ENCODE measurements at places on chromosomes 3 and 15.

DNA sequence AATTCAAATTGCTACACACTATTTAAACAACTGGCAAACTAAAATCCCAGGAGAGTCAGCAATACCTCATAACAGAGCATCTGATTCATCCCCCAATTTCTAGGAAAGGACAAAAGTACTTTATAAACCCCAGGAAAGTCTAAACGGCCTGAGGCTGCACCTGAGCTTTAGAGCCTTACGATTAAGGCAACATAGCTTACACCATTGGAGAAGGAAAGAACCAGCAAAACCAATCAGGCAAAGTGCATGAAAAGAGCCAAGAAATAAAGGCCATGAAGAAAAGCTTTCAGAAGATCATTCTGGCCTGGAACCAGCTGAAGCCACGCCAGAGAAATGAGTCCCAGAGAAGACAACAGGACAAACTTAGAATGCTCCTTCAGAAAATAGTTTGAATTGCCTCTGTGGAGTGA lies 48.1 kb downstream of the PTPN9 start:
- DNase-seq = peak; percentile 80

DNA sequence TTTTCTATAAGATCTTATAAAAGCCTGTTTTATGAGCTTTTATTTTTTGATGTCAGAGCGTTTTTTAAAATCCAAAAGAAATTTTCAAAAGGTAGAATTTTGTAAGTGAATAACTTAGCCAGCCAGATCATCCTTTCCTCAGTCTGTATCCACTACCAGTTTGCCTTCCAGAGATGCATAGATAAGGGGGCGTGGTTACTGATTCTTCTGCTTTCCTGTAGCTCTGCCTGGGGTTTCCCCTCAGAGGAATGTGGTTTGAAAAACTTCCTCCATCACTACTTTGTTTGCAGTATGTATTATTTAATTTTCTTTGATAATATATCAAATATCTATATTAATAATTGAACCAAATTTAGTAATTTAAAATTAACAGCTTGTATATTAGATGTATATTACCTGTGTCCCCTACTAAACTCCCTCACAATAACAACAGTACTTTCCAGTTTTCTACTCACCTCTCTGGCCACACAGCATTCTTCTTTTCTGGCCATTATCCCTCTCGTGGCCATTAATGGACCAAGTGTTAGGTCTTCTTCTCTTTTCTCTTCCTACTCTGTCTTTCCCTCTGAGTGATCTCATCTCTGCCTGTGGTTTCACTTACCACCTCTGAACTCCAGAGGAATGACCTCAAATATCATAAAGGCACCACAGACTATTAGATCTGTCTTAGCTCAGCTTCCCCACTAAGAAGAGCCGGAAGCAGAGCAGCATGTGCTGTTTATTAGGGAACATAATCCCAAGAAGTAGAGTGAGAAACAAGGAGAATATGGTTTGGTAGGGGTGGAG lies 239.7 kb downstream of the UBE2E2 start:
- no peak for DNase-seq

GRCh38 chr3:28672406-28672805 lies 323.8 kb upstream of the AZI2 start:
- no peak for DNase-seq

DNA sequence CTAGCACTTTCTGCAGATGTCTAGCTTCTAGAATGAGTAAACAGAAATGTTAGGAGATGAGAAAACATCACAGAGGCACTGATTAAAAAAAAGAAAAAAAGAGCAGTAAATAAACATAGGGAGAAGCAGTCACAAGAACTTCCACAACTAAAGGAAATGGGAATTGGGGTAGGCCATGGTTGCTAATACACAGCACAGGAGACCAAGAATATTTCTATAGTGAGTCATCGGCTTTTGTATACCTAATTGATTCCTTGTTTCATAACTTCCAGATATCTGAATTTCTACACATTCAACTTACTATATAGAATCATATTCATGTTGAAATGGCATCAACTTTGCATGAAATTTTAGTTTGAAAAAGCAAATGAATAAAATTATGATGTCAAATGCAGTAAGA lies 47.3 kb upstream of the TCF12 start:
- DNase-seq = no peak

GRCh38 chr3:122271246-122271898 lies 53.7 kb upstream of the CSTA start:
- DNase-seq = no peak
